Stimulated activated CD4-positive, alpha-beta T cell treated with anti-CD3 and anti-CD28 coated beads, Interleukin-1b, Interleukin-23, amount 100 ng/mL, for 1 hour (primary cell): ENCODE measurements at places on chromosomes 6 and 20.

GRCh38 chr6:45949256-45949655 lies 66.4 kb downstream of the CLIC5 start:
- DNase-seq: no peak

- DNase-seq: no peak
Measured at GRCh38 chr20:21513881-21514540, at the start of gene NKX2-2. TSS of gene NKX2-2 (minus strand) at chr20:21514064. CDS start at chr20:21513669, 395 bp downstream.

GRCh38 chr6:31087494-31088089 lies 24.8 kb downstream of the C6orf15 start:
- DNase-seq: peak; percentile 81

- DNase-seq: no peak
Measured at GRCh38 chr6:69578361-69578890, 218.4 kb downstream of the LMBRD1 start.

DNA sequence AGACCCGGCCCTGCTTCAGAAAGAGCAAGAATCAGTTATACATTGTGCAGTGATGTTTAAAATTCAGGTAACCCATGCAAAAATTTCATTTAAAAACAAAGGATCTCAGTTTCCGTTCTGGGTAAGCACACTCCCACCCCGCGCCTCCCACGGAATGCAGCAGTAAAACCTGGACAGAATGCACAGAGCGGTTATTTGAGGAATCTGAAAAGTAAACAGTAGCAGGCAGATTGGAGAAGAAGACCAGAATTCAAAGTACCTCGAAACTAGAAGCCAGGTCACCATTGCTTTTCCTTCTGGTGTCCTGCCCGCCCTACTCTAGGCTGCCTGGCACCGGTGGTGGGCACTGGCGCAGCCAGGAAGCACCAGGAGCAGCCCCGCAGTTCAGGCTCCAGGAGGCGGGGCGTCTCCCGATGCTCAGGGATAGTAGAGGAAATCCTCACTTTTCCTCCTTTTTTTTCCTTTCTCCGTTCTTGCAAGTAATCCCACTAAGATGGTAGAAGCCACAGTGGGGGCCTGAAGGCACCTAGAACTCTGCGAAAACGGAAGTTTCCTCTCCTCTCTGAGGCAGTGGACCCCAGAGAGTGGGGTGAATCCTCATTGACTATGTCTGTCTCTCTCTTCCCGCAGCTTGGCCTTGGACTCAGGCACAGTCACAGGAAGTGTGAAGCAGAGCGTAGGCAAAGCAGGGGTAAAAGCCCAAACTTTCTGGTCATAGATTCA lies 28.3 kb downstream of the METTL24 start:
- no peak for DNase-seq

GRCh38 chr6:113570161-113570560 lies 287.0 kb upstream of the MARCKS start:
- no peak for DNase-seq

DNA sequence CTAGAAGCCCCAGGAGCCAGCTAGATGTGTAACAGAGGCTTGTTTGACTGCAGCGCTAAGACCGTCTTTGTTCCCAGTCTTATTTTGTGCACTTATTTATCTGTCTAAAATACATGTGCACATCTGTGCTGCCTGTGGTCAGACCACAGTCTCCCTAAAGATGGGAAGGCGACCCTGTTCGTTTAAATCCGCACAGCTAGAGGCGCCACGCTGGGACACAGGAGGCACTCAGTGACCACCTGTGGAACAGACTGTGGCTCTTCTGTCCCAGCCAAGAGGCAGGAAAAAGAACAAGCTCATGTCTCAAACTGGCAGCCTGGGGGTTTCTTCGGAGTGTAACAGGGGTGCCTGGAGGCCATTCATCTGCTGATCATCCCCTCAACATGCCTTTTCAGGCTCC lies 66.8 kb downstream of the CPNE5 start:
- DNase-seq: no peak

DNA sequence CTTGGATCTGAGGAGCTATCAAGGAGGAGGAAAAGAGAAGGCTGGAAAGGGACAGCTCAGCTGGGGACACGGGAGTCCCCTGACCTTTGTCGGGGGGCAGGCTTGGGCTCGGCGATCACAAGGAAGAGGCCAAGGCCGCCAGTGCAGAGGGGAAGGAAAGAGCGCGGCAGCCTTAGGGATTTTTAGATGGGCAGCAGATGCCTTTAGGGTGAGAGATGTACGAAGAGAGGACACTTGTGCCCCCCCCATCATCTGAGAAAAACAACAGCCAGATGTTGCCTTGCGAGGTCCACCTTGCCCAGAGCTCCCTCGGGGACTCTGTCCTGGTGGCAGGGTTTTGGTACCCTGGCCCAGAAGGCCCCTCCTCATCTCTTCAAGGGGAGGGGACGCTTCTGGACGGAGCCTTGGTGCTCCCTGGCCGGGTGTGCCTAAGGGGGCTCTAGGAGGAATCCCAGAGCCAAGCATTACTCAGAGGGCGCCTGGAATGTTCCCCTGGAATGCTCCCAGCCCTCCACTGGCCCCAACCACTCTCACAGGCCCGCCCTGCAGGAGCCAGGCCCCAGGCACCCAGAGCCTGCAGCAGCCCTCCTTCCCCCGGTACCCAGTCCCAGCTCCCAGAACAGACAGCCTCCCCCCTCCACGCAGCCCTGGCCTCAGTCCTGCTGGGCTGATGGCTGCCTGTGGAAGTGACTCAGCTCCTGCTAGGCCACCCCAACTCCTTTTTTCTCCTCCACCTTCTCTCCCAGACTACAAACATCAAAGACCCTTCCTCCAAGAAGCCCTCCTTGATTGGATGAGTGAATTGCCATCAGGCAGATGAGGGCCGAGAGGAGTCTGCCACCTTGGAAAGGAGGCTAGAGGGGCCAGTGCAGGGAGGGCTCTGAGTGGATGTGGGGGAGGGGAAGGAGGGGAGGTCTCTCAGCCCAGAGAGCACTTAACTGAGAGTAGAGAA lies 1.8 kb downstream of the ADAM33 start:
- DNase-seq: no peak

DNA sequence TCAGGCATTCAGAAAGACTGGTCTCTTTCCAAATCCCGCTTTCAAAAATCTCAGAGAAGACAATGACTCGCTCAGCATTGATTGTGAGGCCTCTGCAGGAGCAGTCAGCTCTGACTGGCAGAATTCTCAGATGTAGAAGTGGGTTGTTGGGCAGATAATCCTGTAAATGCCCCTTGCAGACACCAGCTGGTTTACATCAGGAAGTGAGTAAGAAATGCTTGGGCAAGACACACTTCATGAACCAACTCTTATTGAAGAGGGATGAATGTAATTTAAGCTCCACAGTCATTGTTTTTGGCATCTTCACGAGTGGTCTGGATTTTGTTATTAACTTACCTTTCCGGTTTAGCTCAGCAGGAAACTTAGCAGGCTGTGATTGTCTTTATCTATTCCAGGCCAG lies 166.6 kb downstream of the PLCB4 start:
- no peak for DNase-seq

DNA sequence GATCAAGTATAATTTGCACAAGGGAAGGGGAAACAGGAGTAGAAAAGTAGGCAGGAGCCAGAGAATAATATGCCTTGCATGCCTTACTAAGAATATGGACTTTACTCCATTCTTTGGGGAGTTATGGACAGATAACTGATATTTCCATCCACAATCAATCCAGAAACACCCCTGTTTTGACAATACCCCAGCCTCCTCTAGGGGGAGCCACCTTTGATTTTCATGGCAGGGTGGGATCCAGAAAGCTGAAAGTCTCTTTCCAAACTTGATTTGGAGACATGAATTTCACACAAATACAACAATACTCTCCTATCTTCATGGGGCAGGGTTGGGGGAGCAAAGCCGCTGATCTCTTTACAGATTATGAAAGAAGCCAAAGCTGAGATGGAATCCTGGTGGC lies 404.1 kb downstream of the FOXA2 start:
- DNase-seq: no peak

GRCh38 chr6:44967481-44967880 lies 360.6 kb upstream of the RUNX2 start:
- no peak for DNase-seq

GRCh38 chr6:129679758-129680157 lies 30.2 kb downstream of the ARHGAP18 start:
- DNase-seq: no peak

DNA sequence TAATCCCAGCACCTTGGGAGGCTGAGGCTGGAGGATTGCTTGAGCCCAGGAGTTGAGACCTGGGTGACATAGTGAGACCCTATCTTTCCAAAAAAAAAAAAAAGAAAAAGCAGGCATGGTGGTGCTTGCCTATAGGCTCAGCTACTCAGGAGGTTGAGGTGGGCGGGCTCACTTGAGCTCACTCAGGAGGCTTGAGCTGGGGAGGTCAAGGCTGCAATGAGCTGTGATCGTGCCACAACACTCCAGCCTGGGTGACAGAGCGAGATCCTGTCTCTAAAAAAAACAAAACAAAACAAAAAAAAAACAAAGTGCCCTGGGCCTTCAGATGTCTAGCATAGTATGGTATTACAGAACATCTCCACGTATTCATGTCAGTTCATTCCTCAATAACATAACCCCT lies 42.9 kb downstream of the ZFAND3 start:
- no peak for DNase-seq

DNA sequence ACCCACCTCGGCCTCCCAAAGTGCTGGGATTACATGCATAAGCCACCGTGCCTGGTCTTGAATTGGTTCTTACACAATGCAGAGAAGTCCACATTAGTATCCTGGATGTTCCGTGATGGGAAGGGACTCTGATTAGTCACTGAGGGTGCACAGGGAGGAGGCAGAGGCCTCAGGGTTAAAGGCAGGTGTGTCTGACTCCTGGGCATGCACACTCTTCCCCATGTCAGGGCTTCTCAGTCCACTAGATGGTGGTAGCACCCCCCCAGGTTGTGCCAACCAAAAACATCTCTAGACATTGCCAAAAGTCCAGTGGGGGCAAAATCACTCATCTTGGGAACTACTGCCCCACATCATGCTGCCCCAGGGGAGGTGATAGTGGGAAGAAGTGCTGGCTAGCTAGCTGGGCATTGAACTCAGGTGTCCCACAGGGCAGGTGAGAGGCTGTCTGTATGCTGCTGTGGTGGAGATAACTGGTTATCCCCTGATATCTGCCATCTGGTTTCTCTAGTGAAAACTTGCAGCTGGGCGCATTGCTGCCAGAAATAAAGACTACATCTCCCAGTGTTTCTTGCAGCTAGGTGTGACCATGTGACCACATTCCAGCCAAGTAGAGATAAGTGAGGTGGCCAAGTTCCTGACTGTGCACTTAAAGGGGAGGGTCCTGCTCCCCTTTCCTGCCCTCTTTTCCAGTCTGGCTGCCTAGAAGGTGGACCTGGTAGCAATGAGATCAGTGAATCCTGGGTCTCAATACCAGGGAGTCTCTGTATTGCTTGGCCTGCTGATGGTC lies 8.4 kb upstream of the NSFL1C start:
- no peak for DNase-seq

DNA sequence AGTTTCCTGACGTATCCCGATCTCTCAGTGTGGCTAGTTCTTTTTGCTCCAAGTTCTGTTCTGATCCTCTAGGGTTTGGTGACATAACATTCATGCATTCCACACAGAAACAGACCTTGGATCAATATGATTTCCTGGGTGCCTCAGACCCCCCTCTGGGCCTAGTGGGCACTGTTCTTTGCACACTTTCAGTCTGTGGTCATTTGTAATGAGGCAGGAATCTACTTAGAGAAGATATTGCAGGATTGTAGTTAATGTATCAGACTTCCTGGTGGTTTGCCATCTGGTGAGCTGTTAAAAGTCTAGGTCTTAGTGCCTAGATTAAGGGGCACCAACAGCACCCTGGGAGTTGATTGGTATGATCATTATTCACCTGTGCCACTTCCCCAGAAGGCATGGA lies 7.5 kb downstream of the BEND6 start:
- no peak for DNase-seq

DNA sequence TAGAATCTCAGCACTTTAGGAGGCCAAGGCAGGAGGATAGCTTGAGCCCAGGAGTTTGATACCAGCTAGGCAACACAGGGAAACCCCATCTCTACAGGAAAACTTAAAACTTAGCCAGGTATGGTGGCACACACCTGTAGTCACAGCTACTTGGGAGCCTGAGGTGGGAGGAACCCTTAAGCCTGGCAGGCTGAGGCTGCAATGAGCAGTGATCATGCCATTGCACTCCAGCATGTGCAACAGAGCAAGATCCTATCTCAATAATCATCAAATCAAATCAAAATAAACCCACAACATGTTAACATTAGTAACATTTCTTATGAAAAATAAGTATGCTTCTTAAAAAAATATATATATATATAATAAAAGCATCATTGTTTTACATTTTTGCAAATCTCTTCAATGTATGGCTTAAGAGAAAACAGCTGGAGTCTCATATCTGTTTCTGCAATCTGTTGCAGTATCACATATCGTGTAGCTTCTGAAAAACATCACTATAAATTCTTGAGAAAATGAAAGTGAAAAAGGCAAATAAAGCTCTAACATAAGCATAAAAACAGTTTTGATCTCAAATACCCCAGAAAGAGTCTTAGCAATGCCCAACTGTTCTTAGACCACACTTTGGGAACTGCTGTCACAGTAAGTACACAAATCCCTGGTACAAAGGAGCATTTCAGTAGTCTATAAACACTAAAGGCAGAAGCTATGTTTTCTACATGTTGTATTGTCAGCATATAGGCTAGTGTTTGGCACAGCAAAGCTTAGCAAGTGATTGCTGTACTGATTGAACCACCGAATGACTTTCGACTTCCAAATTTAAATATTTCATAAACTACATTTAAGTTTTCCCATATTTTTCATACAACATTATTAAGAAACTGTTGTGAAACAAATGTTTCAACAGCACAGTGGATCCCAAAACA lies 8.0 kb downstream of the MMUT start:
- no peak for DNase-seq

GRCh38 chr6:67639161-67639560 lies 995.9 kb upstream of the ADGRB3 start:
- DNase-seq: no peak

- DNase-seq: no peak
Measured at GRCh38 chr6:8639928-8640649, 204.7 kb upstream of the SLC35B3 start.

DNA sequence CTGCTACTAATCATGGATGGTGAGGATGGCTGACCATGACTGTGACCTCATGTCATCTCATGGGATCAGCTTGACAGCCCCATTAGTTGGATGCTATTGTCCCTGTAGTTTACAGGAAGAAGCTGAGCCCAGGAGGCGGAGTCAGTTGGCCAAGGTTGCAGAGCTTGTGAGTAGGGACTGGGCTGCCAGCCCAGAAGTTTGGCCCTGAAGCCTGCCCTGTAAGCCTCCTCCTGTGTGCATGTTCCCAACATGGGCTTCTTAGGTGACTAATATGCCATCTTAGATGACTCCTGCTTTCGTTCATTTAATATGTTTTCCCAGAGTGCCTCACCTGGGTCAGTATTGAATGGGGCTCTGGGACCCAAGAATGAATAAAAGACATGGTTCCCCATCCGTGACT lies 6.9 kb downstream of the EDN3 start:
- no peak for DNase-seq

DNA sequence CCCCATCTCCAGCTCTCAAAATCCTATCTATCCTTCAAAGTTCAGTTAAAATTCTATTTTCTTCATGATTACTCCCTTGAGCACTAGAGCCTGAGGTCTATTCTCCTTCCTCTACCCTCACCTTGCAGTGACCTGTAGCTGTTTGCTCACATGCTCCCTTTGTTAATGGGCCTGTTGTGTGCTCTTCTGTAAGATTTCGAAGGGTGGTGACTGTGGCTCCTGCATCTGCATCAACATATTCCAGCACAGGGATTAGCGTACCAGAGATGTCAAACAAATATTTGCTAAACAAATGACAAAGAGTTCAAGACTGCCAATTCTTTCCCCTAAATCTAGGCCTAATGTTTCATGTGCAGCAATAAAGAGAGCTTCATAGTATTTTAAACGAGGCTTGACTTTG lies 69.5 kb downstream of the ELOVL5 start:
- DNase-seq: no peak
